T-helper 2 cell (primary cell): ENCODE measurements at places on chromosomes 4 and X.

DNA sequence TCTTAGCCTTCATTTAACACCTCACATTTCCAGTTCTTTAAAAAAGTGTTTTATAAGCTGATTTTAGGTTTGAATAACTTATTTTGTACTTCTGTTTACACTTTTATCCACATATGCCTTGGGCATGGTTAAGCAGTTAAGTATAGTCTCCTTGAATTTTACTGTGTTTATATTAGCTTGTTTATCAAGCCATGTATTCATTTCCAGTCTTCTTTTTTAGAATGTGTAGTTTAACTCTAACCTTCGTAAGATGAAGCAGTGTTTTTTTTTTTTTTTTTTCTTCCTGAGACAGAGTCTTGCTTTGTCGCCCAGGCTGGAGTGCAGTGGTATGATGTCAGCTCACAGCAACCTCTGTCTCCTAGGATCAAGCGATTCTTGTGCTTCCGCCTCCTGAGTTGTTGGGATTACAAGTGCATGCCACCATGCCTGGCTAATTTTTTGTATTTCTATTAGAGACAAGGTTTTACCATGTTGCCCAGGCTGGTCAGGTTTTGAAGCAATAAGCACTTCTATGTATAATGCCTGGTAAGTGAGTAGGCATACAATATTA, 42.5 kb downstream of the BMP2K start:
- no peak for DNase-seq

DNA sequence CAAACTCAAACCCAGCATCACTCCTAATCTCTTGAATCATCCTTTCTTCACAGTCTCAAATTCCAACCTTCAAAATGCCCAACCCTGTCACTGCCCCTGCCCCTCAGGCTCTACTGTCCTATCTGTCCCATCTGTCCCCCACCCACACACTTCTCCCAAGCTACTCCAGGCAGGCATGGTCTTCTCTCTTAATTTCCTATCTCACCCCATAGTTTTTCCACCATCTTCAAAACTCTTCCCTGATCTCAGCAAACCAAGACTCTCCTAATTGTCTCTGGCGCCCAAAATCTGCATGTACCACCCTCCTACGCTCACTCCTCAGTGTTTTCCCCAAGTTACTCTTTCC, 644 bp downstream of the LAMP2 start:
- DNase-seq: no peak

- DNase-seq: no peak
Observed at GRCh38 chrX:95995583-95995982, 689.1 kb upstream of the DIAPH2 start.

DNA sequence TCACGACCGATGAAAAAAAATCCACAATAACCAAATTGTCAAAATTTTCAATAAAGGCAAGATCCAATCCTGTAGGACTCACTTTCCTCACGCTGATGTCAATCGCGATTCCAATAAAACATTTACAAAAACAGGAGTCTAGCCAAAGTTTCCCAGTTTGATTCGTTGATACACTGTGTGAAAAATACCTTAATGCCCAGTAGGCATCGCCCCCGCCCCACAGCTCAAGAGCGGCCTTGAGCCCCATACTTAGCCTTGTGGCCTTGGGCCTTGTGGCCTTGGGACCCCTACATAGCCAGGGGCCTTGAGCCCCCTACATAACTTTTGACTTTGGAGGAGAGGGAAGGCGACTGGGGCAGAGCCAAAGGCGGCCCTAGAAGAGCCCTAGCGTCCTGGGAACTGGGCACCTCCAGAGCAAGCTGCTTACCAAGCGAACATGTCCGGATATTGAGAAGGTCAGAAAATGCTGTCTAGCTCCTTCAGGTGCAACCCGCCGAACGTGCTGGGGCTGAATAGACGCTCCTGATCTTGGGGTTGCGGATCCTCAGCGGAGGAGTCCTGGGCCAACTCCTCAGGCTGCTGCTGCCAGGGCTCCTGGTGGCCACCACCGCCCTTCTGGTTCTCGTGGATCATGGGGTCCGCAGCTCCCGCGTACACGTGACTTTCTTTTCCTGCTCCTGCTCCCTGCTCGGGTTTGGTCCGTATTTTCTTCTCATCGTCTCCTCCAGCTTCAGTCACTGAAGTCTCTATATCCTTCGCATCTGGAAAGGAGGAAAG, 62.9 kb downstream of the RHOXF2B start:
- no peak for DNase-seq

DNA sequence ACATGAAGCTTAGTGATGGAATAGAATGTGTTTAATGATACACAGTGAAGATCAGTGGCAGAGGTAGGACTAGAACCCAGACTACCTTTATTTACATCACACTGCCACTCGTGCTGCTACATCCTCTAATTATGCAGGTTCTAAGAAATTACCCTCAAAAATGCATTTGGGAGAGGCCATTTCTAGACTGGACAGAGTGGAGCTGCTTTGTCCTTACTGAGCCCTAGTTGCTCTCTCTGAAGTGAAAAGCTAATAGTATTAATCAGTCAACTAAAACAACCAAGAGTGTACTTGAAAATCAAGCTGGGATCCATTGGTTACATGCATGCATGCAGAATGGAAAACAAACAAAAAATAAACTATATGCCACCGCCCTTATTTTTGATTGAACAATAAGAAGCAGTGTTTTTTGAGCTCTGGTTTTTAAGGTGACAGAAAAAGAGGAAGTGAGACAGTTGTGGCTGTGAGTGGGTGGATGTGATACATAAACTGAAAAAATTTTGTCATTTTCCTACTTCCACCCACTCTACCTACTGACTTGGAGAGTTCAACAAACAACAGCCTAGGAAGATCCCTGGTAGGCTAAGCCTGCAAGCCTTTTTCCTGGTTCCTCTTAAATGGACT, 6.8 kb upstream of the VSIG4 start:
- peak; percentile 16 for DNase-seq

DNA sequence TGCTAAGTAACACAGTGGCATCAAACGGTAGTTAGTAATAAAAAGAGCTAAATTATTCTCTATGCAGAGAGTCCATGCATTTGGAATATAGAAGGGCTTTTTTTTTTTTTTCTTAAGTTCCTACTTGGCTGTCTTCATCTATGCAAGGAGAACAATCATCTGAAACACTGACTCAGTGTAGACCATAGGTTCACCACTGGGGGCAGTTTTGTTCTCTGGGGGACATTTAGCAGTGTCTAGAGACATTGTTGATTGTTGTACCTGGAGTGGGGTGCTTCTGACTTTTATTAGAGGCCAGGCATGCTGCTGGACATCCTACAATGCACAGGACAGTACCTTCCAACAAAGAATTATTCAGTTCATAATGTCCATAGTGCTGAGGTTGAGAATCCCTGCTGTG, 41.2 kb downstream of the TMA16 start:
- no peak for DNase-seq

GRCh38 chr4:26320538-26321372, at the start of gene RBPJ:
TSS of gene RBPJ (plus strand) at chr4:26321014. CDS start at chr4:26321029, 15 bp downstream.
- DNase-seq: peak; percentile 71

GRCh38 chrX:35726176-35726575, 72.0 kb upstream of the MAGEB16 start:
- DNase-seq: no peak

DNA sequence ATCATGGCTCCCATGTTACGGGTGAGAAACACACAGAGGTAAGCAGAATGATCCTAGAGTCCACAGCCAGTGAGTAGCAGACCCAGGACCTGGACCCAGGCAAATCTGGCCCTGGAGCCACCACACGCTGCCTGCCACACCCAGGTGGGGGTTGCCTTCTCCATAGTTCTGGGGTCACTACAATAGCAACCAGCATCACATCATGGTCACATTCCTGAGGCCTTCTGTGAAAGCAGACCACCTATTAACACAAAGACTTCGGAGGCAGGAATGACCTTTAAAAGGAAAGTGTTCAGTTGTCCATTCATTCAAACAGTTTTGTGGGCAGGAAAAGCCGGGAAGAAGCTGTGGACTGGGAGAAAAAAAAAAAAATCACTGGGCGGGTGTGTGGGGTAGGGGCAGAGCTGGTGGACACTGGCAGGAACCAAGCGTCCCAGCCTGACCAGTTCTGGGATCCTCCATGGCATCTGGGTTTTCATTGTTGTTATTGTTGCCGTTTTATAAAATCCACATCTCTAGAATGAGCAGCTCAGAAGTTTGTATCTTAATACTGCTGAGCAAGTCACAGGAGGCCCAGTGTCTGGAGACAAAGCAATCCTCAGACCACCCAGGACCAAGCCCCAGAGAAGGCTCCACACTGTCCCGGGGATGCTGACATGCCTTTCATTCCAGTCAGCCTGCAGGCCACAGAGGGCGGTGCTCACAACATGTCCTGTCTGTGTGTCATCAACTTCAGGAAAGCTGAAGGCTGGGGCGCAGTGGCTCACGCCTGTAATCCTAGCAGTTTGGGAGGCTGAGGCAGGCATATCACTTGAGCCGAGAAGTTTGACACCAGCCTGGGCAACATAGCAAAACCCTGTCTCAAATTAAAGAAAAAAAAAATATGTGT, 67.0 kb downstream of the SEL1L3 start:
- no peak for DNase-seq

DNA sequence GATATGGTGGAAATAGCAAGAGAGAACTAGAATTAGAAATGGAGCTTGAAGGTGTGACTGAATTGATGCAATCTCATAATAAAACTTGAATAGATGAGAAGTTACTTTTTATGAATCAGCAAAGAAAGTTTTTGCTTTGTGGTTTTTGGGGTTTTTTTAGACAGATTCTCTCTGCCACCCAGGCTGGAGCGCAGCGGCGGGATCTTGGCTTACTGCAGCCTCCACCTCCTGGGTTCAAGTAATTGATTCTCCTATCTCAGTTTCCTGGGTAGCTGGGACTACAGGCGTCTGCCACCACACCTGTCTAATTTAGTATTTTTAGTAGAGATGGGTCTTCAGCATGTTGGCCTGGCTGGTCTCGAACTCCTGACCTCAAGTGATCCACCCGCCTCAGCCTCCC, 23.7 kb upstream of the NEIL3 start:
- no peak for DNase-seq

DNA sequence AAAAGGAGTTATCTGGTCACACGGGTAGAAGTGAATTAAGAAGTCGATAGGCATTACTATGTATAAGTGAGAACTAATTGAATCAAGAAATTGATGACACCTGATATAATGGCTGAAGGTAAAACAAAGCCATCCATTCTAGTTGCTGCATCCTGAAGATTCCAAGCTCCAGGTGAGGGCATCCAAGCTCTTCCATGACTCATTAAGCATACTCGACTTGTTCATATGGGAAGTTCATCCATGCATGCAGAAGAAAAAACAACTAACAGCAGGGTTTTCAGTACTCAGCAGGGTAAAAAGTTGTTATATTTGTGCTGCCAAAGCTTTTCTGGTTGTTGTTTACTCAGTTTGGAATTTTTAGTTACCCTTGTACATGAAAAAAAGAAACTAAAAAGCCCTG, 508.0 kb upstream of the CXorf51A start:
- no peak for DNase-seq

DNA sequence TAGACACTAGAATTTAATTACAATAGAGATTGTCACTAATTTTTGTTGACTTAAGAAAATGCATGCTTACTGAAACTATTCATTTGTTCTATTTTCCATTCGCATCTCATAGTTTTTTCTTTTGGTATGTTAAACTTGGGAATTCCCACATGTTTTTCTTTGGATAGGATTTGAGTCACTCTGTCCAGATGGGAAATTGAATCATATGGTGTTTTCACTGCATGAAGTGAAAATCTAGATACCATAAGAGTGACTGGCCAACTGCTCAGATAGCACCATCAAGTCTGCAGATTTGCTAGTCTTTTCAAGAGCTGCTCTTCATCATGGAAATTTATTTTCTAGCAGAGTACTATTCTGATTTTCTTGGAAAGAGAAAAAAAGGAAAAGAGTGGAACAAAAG, 172.6 kb downstream of the FAM47B start:
- no peak for DNase-seq

- no peak for DNase-seq
Observed at GRCh38 chr4:90137555-90137954, 10.4 kb downstream of the CCSER1 start.

- DNase-seq: no peak
Observed at GRCh38 chr4:29259556-29259955, 1460.6 kb upstream of the PCDH7 start.

GRCh38 chrX:123869488-123869887, 9.6 kb downstream of the XIAP start:
- no peak for DNase-seq

- DNase-seq: no peak
Observed at GRCh38 chr4:153806073-153806472, 17.2 kb upstream of the SFRP2 start.

GRCh38 chr4:58275856-58276255, 1165.7 kb upstream of the IGFBP7 start:
- no peak for DNase-seq

- DNase-seq: no peak
Observed at GRCh38 chr4:148192526-148192925, 249.7 kb downstream of the NR3C2 start.

- peak; percentile 18 for DNase-seq
Observed at GRCh38 chrX:132092439-132093065, 35.3 kb downstream of the FRMD7 start.

DNA sequence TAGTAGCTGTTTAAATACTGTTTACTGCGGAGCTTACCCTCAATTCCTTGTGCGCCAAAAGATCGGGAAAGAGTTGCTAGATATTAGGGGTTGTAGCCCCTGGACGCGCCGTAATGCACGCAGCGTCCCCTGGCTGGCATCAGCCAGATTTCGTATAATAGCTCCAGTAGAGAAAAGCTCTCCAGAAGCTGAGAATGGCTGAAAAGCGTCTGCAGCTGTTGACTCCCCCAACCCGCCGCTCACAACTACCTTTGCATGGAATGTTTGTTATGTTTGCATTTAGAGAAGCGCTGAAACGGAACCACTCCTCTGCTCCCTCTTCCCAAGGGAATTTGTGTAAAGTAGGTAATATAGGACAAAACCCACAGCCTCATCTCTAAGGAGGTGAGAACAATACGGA, 3.7 kb downstream of the DOCK11 start:
- DNase-seq: no peak

DNA sequence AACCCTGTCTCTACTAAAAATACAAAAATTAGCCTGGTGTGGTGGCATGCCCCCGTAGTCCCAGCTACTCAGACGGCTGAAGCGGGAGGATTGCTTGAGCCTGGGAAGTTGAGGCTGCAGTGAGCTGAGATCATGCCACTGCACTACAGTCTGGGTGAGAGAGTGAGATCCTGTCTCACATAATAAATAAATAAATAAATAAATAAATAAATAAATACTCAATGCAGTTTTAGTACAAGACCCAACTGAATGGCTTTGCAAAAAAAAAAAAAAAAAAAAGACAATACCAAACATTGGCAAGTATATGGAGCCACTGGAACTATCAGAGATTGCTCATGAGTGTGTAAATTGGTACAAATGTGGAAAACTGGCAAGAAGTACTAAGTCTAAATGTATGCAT, 3.3 kb upstream of the CYP4V2 start:
- DNase-seq: no peak

- no peak for DNase-seq
Observed at GRCh38 chrX:123807835-123808416, 51.9 kb upstream of the XIAP start.

GRCh38 chrX:111041018-111041462, 55.0 kb upstream of the PAK3 start:
- no peak for DNase-seq

DNA sequence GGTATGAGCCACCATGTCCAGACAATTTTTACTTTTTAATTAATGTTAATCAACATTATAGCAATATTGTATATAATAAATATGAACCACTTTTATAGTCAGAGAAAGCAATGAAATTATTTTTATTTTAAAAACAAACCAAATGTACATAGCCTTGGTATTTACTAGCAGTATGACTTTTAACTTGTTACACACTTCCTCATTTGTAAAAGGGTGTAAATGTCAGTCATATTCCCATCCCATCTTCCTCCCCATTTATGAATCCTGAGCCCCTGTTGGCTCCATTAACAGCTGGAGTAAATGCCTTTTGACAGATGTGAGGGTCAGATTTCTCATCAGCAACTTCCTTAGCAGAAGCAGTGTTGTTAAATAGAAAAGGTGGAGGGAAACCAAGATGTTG, 179.6 kb upstream of the SPRY1 start:
- DNase-seq: no peak
